ENCODE measurements at places on chromosomes 4 and X.

- DNase-seq, result no peak
Measured at GRCh38 chrX:112669824-112670223, 9.9 kb downstream of the LHFPL1 start.

DNA sequence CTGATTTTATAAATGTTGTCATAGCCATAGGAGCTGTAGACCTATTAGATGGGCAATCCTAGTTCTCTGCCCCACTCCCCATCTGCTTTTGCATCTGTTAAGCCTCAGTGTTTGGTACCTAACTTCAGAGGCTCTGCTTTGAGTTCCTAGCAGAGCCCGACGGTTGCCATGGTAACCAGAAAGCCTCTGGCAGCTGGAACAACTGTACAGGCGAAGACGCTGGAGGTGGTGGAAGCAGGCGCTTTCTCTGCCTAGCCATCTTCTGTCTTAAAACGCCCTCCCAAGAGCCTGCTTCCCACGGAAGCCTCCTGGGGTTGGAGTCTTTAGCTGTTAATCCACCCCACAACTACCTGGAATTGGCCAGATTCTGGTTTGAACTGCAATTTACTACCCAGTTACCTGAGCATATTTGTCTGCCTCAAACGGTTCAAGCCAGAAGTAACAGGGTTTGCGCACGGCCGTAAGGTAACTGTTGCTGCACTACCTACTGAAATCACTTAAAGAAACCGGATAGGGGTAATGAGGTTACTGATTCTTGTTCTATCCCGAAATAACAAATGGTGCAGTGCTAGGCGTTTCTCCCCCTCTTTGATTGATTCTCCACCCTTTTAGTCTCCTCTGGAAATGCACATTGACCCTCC lies 1.0 kb upstream of the GABRG1 start:
- no peak for DNase-seq

DNA sequence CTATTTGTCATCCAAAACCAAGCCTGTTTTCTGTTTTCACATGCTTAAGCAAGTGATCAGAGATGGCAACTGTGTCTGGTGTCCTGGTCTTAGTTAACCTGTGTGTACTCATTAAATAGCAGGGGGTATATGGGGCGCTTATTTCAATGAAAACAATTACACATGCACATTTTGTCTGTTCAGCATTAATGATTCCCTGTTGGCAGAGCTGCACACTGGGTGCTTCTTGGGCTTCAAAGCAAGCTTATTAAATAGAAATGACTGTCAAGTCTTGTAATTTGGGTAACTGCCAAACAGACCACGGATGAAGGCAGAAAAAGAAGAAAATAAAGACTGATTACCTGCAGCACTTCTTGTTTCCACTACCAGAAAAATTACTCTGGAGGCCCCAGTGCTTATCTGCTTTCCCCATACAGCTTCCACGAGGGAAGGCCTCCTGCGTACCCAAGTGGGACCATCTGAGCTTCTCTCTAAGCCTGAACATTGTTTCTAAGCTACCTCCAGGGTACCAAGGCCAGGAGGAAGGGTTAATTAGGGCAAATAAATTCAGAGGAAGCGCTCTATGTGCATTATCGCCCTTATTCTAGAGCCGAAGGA lies 107.2 kb upstream of the TBL1X start:
- DNase-seq, result no peak

GRCh38 chr4:8218371-8219031 lies 19.4 kb downstream of the SH3TC1 start:
- no peak for DNase-seq

DNA sequence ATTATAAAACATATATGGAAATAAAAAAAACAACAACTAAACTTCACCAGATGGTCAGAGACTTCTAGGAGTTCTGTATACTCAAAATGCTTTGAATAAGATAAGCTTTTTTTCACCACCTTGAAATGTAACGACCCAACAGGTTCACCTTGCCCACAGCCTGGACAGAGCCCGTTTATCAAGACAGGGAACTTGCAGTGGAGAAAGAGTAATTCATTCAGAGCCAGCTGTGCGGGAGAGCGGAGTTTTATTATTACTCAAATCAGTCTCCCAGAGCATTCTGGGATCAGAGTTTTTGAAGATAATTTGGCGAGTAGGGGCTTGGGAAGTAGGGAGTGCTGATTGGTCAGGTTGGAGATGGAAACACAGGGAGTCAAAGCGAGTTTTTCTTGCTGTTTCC lies 38.5 kb downstream of the AGA start:
- DNase-seq, result no peak

DNA sequence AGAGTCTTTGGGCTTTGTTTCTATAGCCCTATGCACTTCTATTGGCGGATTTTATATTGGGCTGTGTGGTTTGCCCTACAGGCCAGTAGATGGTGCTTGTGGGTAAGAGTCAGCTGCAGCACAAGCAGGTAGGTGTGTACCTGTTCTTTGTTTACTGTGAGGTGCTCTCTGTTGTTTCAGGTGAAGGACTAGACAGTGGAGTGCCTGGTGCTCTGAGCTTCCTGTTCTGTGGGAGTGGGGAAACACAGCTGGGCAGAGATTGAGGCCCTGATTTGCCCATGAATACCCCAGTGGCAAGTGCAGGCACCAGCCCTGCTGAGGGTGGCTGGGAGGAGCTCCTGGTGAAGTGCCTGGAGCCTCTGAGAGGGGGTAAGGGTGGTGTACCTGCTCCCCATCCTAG lies 26.3 kb upstream of the UCP1 start:
- DNase-seq, result no peak
